ENCODE measurements at places on chromosomes 13 and 19.

DNA sequence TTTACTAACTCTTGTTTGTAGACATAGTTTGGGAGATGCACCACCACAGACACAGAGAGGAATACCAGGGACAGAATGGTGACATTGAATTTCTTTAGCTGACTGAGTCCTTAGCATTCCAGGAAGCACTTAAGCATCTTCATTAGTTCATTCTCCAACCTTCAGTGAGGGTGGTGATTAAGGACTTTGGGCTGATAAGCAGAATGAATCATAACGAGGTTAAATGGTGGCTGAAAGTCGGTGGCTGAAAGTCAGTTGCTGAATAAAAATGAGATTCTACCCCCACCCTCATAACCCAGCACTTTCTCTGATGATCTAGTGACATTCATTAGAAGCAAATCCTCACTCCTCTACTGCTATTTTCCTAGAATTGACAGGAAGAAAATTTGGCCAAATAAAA lies 10.6 kb downstream of the PCDH8 start:
- DNase-seq = no peak

GRCh38 chr13:51833980-51834379 lies 11.0 kb downstream of the TMEM272 start:
- no peak for DNase-seq

- DNase-seq = no peak
Observed at GRCh38 chr13:112877066-112877465, 91.9 kb upstream of the MCF2L start.

- DNase-seq = no peak
Observed at GRCh38 chr19:52451241-52451640, 2.1 kb upstream of the ZNF578 start.

- DNase-seq = no peak
Observed at GRCh38 chr13:77853703-77854102, 64.9 kb downstream of the EDNRB start.

DNA sequence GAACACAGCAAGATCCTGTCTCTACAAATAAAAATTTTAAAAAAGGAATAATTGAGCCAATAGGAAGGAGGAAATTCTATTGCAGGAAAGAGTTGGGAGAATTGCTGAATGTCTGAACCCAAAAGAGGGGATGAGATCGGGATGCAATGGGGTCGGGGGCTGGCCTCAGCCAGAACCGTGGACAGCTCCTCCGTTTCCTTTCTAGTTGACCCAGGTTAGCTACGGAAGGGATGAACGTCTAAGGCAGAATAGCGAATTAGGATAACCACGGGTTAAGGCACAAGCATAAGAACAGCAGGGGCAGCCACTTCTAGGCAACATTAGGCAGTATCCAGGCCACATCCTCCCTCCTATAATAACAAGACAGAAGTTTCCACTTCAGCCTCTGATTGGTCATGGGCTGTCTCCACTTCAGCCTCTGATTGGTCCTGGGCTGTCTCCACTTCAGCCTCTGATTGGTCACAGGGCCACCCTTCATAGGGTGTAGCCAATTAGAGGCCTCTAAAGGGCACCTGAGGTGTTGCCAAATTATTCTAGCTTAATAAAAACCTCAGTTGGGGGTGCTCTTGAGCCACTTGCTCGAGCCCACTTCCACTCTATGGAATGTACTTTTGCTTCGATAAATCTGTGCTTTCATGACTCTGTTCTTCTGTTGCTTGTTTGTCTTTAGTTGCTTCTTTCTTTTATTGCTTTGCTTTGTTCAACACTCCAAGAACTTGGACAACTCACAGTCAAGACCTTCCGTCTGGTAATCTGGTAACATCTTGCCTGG lies 24.9 kb upstream of the TPM4 start:
- peak; percentile 28 for DNase-seq
